ENCODE measurements at places on chromosomes 12 and 14. TPM values are rescaled to one million over a fixed set of nuclear protein-coding genes. Genes with fewer than 3 reads are reported as not detected.

GRCh38 chr14:55339770-55340169 lies 68.5 kb downstream of the FBXO34 start:
- no peak overlapping the region for H3K27ac ChIP-seq
- peaks cover 40% of the 10 kb centered on the region for H3K4me1 ChIP-seq
- H3K36me3 ChIP-seq: no peaks in the 10 kb centered on the region
- H3K27me3 ChIP-seq: no peaks in the 10 kb centered on the region
- DNase-seq: no peak

ATXN7L3B gene
- 21.9 TPM for total RNA-seq

DNA sequence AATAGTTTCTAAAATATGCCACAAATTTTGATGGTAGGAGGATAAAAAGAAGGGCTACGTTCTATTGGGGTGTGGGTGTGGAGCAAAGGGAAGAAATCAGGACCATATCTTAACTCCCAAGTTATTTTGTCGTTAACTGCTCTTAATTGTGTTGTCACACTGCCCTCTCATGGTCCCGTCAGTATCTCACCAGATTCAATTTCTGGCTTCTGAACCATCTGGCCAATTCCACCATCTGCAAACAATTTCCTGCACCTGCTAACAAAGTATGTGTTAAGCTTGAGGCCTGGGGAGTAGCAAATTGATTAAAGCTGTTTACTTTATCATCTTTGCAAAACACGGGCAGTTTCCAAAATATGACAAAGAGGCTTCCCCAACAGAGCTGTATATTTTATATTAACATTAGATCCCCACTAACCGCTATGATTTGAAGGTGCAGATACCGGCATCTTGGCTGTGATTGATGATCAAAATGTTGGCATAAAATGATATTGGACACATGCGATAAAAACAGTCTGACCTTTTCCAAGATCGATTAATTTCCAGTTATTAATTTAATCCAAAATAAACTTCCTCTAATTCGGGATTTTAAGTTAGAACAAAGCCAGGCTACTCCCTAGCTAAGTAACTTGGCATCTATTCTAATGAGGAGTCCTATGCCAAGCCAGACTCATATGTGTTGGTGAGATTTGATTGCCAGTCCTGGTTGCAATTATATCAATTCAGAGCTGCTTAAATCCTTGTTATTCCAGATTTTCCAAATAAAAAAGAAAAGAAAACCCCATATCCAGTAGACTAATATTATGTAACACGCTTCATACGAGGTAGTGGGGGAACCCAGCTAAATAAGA lies 6.9 kb upstream of the DNM1L start:
- DNase-seq: peak; percentile 56
- H3K27me3 ChIP-seq: no peaks in the 10 kb centered on the region
- no peak overlapping the region for H3K4me3 ChIP-seq
- no peak overlapping the region for H3K27ac ChIP-seq
- peaks cover 8% of the 10 kb centered on the region for H3K36me3 ChIP-seq
- peaks cover 16% of the 10 kb centered on the region for H3K4me1 ChIP-seq

DPF3 gene
- total RNA-seq: 4.4 TPM

- H3K27me3 ChIP-seq: 0 out of 2 replicates have a peak, but pooled peaks cover 2% of the 10 kb centered on the region
- peak overlapping the region; percentile 55 for H3K4me3 ChIP-seq
- H3K36me3 ChIP-seq: peaks cover 9% of the 10 kb centered on the region
Observed at GRCh38 chr14:100392356-100392755, 69.2 kb downstream of the SLC25A47 start.

RNASE7 gene
- not detected for total RNA-seq

CLBA1 gene
- 12.0 TPM for total RNA-seq

GPX2 gene
- total RNA-seq: not detected

- peaks cover 11% of the 10 kb centered on the region for H3K36me3 ChIP-seq
- no peak overlapping the region for H3K4me3 ChIP-seq
- H3K4me1 ChIP-seq: peaks cover 11% of the 10 kb centered on the region
- H3K27me3 ChIP-seq: no peaks in the 10 kb centered on the region
- no peak for DNase-seq
Observed at GRCh38 chr12:106452309-106452708, 94.8 kb downstream of the POLR3B start.

GALNT9 gene
- not detected for total RNA-seq

DNA sequence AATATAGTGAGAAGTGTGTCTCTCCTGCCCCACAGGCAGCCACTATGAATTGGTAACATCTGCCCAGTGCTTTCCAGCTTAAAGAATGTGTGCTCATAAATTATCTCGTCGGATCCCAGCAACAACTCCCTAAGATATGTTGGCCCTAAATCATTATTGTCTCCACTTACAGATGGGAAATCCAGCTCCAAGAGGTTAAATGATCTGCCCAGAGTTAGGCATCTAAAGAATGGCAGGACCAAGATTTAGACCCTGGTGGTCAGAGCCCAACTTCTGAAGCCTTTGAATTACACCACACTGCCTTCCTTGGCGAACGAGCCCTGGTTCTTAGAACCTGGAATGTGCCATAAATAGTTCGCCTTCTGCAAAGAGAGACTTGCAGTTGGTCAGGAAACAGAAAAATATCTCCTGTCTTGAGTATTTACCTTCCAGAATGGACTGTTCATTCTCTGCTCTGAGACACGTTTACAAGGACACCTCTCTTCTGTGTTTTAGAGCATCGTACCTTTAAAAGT lies 20.1 kb upstream of the PLEK2 start:
- H3K4me1 ChIP-seq: peaks cover 24% of the 10 kb centered on the region
- H3K36me3 ChIP-seq: no peaks in the 10 kb centered on the region
- DNase-seq: no peak
- no peak overlapping the region for H3K4me3 ChIP-seq
- H3K27me3 ChIP-seq: peaks cover 36% of the 10 kb centered on the region
- no peak overlapping the region for H3K27ac ChIP-seq

- H3K27me3 ChIP-seq: peaks cover 11% of the 10 kb centered on the region
- no peaks in the 10 kb centered on the region for H3K36me3 ChIP-seq
- H3K27ac ChIP-seq: no peak overlapping the region
- no peaks in the 10 kb centered on the region for H3K4me1 ChIP-seq
Observed at GRCh38 chr12:104638851-104639240, 182.1 kb downstream of the CHST11 start.

ZNF385A gene
- total RNA-seq: 4.9 TPM

- peaks cover 15% of the 10 kb centered on the region for H3K36me3 ChIP-seq
- peak overlapping the region; percentile 98 for H3K27ac ChIP-seq
- H3K4me1 ChIP-seq: peaks cover 71% of the 10 kb centered on the region
- no peak overlapping the region for H3K4me3 ChIP-seq
- no peak for DNase-seq
Observed at GRCh38 chr14:96051642-96052540, 12.7 kb downstream of the C14orf132 start.
